ENCODE measurements at places on chromosomes 7 and 10.

GRCh38 chr10:124517931-124518330 lies 56.3 kb downstream of the LHPP start:
- DNase-seq: no peak

GRCh38 chr10:14648946-14649345 lies 125.8 kb downstream of the FAM107B start:
- no peak for DNase-seq

DNA sequence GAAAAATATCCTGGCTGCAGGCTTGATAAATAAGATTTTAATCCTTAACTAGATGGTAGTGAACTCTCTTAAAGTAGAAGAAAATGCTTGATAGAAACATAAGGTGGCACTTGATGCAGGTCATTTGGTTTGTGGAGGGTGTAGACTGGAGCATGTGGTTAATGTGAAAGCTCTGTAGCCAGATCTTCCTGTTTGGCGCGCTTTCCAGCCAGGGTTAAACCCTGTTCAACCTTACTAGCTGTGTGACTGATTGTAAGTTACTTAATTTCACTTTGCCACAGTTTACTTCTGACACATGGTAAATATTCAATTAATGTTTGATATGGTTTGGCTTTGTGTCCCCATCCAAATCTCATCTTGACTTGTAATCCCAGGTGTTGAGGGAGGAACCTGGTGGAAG lies 394.0 kb downstream of the REEP3 start:
- DNase-seq: no peak

DNA sequence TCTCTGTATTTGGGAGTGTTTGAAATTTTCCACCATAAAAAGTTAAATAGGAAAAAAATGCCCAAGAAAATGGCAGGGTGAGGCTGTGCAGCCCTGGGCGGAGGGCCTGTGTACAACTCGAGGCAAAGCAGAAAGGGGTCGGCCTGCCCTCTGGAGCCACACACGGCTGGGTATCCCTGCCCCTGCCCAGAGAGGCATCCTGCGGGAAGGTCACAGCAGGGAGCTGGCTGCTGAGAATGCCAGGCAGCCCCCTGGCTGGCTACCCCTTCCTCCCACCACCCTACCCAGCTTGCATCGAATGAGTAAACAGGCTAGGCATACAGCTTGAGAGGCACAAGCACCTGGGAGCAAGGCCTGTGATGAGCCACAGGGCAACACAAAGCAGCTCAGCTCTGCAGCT lies 46.1 kb downstream of the CAMK2B start:
- no peak for DNase-seq

DNA sequence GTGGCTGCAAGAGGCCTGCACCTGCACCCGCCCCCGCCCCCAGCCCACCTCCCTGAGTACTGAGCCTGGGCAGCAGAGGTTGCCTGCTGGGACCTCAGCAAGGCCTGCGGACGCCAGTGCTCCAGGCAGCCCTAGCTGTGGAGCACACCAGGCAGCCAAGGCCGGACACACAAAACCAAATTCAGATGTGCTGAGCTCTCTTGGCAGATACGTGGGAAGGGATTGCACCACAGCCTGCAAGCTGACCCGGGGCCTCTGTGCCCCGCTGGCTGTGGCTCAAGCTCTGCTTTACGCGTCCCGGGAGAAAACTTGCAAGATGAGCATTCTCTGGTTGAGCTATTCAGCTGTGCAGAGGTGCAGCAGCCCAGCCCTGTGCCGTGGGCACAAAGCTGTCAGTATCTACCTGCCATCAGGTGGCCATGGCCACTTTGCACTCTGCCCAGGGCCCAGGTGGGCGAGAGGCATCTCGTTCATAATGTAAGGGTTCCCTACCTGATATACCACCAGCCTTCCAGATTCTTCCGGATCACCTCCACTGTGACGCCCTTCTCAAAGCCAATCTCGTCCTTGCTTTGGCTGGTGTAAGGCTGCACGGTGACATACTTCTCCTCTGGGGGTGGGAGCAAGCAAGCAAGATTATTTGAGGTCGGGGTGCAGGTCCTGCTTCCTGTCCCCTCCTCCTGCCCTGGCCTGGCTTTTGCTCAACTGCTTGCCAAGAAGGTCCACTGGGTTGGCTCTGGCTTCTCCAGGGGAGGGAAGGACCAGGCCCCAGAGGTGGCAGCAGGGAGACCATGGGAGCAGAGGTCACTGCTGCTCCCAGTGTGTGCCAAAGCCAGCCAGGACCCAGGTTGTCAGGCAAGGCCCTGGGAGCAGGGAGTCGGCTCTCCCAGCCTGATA lies 123.4 kb downstream of the NEURL1 start:
- no peak for DNase-seq

GRCh38 chr7:7203813-7204575 lies 21.6 kb downstream of the C1GALT1 start:
- DNase-seq: no peak

- DNase-seq: no peak
Measured at GRCh38 chr10:55158633-55159032, 357.6 kb upstream of the PCDH15 start.

DNA sequence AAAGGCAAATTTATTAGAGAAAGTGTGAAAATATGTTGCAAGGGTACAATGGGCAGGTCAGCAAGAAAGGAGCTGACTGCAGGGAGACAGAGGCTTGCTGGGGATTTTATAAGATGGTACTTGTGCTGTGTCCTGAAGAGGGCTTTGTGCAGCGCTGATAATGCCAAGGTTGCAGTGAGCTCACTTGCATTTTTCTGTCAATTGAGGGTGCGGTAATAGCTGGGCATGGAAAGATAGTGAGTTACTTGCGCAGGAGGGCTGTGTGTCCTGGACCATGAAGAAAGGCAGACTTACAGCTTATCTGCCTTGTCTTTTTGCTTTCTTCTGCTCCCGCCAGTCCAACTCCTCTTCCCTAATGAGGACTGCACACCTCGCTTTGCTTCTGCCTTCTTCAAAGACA lies 12.5 kb downstream of the CDC123 start:
- no peak for DNase-seq

All from stimulated activated naive CD4-positive, alpha-beta T cell treated with Interleukin-2 at 50 U/mL for 16 hours (primary cell).